ENCODE measurements at places on chromosomes 12 and 14. TPM values are rescaled to one million over a fixed set of nuclear protein-coding genes. Genes with fewer than 3 reads are reported as not detected.

KCNH3 gene
- 2.8 TPM for total RNA-seq

PSMA6 gene
- total RNA-seq, result 127 TPM

GLIPR1L2 gene
- total RNA-seq, result 1.1 TPM

CLEC2D gene
- total RNA-seq, result 22.4 TPM

INHBE gene
- 0.19 TPM for total RNA-seq

KRT82 gene
- not detected for total RNA-seq

RPS6KL1 gene
- 7.9 TPM for total RNA-seq

INSM2 gene
- not detected for total RNA-seq

PLEKHD1 gene
- total RNA-seq, result 0.25 TPM

PELI2 gene
- 27.6 TPM for total RNA-seq

TGM1 gene
- 13.1 TPM for total RNA-seq

DNA sequence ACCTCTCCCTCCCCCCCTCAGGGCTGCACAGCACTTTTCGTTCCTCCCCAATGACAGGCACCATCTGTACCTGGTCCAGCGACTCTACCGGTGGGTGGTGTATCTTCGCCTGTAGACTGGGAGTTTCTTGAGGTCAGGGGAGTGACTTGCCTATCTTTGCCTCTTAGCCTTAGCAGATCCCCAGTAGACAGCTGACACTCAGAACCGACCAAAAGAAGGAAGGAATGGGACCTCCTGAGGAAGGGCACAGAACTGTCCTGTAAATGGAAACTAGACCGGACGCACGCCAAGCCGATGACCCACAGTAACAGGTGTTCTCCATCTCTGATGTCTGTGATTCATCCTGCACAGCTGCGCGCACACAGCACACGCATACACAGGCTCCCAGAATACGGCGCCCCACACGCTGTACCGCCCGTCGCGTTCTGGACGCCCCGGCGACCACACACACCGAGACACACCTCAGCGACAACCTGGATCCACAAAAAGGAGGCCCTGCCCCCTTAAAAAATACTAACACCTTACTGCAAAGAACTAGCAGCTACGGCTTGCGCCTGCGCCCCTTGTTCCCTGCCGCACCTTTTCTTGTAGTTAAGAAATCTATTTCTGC is 673 bp upstream of the TTC9 start:
- H3K36me3 ChIP-seq, result no peaks in the 10 kb centered on the region
- H3K4me3 ChIP-seq, result peak overlapping the region; percentile 48
- H3K27ac ChIP-seq, result no peak overlapping the region
- peaks cover 13% of the 10 kb centered on the region for H3K27me3 ChIP-seq

GRCh38 chr12:27971606-27972005 is 927 bp downstream of the PTHLH start:
- no peak overlapping the region for H3K4me3 ChIP-seq
- no peak for DNase-seq
- no peak overlapping the region for H3K27ac ChIP-seq

- no peak overlapping the region for H3K4me3 ChIP-seq
- no peak overlapping the region for H3K27ac ChIP-seq
- no peaks in the 10 kb centered on the region for H3K27me3 ChIP-seq
Observed at GRCh38 chr14:40859055-40859454, 747.6 kb upstream of the LRFN5 start.

DNA sequence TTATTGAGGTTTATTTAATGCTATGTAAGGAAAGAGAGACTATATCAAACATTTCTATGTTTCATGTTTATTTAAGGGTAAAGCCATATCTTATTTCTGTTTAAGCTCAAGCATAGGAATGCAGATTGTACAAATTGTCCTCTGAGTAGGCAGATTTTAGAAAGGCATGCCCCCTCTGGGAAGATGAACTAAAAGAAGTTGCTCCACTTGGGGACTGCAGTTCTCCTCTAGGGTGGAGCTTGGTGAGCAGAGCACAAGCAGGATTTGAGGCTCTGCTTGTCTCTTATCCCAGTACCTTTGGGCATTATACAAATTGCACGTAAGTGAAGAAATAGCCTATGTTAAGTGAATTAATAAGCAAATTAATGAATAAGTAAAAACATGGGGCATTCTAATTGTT is 96.2 kb upstream of the PDE3A start:
- H3K27ac ChIP-seq, result no peak overlapping the region
- DNase-seq, result no peak
- H3K4me1 ChIP-seq, result no peaks in the 10 kb centered on the region
- no peaks in the 10 kb centered on the region for H3K36me3 ChIP-seq
- no peak overlapping the region for H3K4me3 ChIP-seq

- no peaks in the 10 kb centered on the region for H3K27me3 ChIP-seq
- peak; percentile 82 for DNase-seq
- H3K4me3 ChIP-seq, result no peak overlapping the region
- peaks cover 7% of the 10 kb centered on the region for H3K4me1 ChIP-seq
- H3K27ac ChIP-seq, result no peak overlapping the region
- no peaks in the 10 kb centered on the region for H3K36me3 ChIP-seq
Observed at GRCh38 chr14:85535991-85536832, 6.3 kb downstream of the FLRT2 start.

- H3K36me3 ChIP-seq, result no peaks in the 10 kb centered on the region
- no peaks in the 10 kb centered on the region for H3K4me1 ChIP-seq
- DNase-seq, result no peak
- H3K27ac ChIP-seq, result no peak overlapping the region
- no peaks in the 10 kb centered on the region for H3K27me3 ChIP-seq
Observed at GRCh38 chr14:69870613-69871012, 8.6 kb upstream of the SMOC1 start.

DNA sequence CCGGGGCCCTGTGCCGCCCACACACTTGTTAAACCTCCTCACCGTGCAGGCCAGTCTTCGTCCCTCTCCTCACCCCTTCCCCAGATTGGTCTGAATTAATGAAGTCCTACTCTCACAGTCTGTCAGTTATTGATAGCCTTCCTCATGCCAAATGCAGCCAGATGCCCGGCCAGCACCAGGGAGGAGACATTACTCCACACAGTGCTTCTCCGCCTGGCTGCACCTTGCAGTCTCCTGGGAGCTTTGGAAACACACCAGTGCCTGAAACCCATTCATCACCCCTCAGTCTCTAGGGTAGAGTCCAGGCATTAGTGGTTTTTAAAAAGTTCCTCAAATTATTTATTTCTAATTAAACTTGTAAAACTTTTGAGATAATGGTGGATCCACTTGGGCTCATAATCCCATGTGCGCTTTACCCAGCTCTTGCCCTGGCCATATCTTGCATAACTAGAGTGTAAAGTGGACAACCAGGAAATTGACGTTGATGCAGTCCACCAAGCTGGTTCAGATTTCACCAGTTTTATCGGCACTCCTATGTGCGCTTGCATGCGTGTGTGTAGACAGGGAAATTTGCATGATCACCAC is 38.2 kb upstream of the TSPAN9 start:
- no peaks in the 10 kb centered on the region for H3K36me3 ChIP-seq
- no peaks in the 10 kb centered on the region for H3K27me3 ChIP-seq
- no peaks in the 10 kb centered on the region for H3K4me1 ChIP-seq
- H3K4me3 ChIP-seq, result no peak overlapping the region
- no peak overlapping the region for H3K27ac ChIP-seq

GRCh38 chr12:130179621-130180020 is 17.4 kb downstream of the FZD10 start:
- H3K27ac ChIP-seq, result no peak overlapping the region
- peaks cover 3% of the 10 kb centered on the region for H3K27me3 ChIP-seq
- H3K4me3 ChIP-seq, result no peak overlapping the region
- no peaks in the 10 kb centered on the region for H3K4me1 ChIP-seq
- no peaks in the 10 kb centered on the region for H3K36me3 ChIP-seq
- DNase-seq, result no peak

GRCh38 chr12:78324234-78324633 is 493.5 kb downstream of the NAV3 start:
- no peak overlapping the region for H3K27ac ChIP-seq
- DNase-seq, result no peak
- no peaks in the 10 kb centered on the region for H3K27me3 ChIP-seq
- no peak overlapping the region for H3K4me3 ChIP-seq
- H3K4me1 ChIP-seq, result no peaks in the 10 kb centered on the region

DNA sequence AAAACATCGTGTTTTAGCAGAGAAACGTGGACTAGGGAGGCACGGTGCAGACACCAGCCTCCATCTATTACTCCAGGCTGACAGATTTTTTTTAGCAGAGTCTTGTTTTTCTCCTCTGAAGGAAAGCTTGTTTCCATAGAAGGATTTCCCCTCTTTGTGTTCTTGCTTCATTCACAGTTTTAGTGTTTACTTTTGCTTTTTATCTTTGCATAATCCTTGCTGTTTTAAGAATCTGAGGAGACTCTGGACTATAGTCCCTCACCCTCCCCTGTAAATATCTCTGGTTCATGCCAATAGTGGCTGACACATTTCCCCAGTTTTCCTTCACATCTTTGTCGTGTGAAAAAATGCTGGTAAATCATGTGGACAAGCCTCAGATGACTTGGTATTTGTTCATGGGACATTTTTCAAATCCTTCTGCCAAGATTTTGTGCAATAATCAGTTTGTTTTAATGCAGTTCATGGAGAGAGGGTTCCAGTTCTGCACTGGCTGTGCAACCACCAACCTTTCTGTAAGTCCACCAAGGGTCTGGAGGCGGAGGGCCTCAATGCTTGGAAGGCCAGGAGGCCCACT is 39.9 kb upstream of the TMCC3 start:
- no peak overlapping the region for H3K27ac ChIP-seq
- no peak overlapping the region for H3K4me3 ChIP-seq
- no peaks in the 10 kb centered on the region for H3K36me3 ChIP-seq
- no peaks in the 10 kb centered on the region for H3K4me1 ChIP-seq
- H3K27me3 ChIP-seq, result no peaks in the 10 kb centered on the region
- DNase-seq, result no peak

DNA sequence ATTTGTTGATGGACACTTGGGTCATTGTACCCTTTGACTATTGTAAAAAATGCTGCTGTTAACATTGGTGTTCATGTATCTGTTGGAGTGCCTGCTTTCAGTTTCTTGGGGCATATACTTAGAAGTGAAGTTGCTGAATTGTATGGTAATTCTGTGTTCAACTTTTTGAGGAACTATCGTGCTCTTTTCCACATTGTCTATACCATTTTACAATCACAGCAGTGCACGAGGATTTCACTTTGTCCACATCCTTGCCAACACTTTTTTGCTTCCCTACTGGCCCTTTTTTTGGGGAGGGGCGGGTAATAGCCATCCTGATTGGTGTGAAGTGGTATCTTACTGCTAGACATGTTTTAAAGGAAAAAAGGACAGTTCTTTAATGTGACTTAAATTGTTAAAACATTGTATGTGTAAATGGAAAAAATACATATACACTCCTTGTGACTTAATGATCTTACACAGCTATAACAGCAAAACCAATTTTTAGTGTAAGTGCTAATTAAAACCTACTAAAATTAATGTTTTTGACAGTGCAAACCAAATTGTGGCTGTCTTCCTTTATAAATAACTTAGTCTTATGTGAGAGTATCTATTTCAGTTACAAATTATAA is 52.7 kb downstream of the WNK1 start:
- no peaks in the 10 kb centered on the region for H3K27me3 ChIP-seq
- H3K4me3 ChIP-seq, result no peak overlapping the region
- DNase-seq, result no peak
- peaks cover 6% of the 10 kb centered on the region for H3K4me1 ChIP-seq

GRCh38 chr12:63849106-63849620 is 4.7 kb downstream of the SRGAP1 start:
- H3K27me3 ChIP-seq, result no peaks in the 10 kb centered on the region
- no peak for DNase-seq
- H3K27ac ChIP-seq, result no peak overlapping the region
- no peak overlapping the region for H3K4me3 ChIP-seq

DNA sequence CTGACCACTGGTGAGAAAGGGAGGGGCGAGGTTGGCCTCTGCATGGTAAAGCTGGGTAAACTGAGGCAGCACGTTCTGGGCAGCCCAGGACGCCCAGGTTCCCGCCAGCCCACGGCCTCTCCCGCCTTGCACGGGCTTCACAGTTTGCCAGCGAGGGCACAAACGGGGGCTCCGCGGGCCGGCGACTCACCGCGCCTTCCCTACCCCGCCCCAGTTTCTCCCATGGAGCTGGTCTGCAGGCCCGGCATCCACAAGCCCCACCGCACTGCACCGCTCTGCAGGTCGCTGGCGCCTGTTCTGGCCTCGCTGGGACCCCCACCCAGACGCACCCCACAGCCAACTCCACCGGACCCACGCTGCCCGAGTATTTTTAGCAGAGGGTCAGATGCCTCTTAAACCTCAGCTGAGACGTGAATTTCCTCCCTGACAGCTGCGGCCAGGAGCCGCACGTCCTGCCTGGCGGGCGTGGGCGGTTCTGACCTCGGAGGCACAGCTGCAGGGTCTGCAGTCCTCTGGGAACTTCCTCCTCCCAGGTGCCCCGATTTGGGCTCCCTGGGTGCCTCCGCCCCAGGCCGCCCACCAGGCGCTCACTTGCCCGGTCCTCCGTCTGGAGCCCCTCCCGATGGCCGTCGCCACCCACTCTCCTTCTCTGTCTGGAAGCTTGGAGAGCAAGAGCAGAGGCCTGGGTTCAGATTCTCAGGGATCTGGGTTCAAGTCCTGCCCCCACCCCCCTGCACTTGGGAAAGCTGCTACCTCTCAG is 29.5 kb upstream of the INF2 start:
- H3K4me1 ChIP-seq, result no peaks in the 10 kb centered on the region
- no peak overlapping the region for H3K4me3 ChIP-seq
- H3K27me3 ChIP-seq, result no peaks in the 10 kb centered on the region
- H3K36me3 ChIP-seq, result no peaks in the 10 kb centered on the region
- H3K27ac ChIP-seq, result no peak overlapping the region
- no peak for DNase-seq

DNA sequence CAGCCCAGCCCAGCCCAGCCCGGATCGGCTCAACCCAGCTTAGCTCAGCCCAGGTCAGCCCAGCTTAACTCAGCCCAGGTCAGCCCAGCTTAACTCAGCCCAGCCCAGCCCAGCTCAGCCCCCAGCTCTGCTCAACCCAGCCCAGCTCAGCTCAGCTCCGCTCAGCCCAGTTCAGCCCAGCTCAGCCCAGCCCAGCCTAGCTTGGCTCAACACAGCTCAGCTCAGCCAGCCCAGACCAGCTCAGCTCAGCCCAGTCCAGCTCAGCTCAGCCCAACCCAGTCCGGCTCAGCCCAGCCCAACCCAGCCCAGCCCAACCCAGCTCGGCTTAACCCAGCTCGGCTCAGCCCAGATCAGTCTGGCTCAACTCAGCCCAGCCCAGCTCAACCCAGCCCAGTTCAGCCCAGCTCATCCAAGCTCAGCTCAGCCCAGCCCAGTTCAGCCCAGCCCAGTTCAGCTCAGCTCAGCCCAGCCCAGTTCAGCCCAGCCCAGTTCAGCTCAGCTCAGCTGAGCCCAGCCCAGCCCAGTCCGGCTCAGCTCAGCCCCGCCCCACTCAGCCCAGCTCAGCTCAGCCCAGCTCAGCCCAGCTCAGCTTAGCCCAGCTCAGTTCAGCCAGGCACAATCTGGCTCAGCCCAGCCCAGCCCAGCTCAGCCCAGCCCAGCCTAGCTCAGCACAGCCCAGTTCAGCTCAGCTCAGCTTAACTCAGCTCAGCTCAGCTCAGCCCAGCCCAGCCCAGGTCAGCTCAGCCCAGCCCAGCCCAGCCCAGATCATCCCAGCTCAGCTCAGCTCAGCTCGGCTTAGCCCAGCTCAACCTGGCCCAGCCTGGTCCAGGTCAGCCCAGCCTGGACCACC is 331.7 kb downstream of the TMEM121 start:
- DNase-seq, result peak; percentile 11
- H3K27me3 ChIP-seq, result no peaks in the 10 kb centered on the region
- H3K36me3 ChIP-seq, result no peaks in the 10 kb centered on the region
- no peaks in the 10 kb centered on the region for H3K4me1 ChIP-seq

- peak overlapping the region; percentile 52 for H3K27ac ChIP-seq
- no peak for DNase-seq
- no peak overlapping the region for H3K4me3 ChIP-seq
- H3K4me1 ChIP-seq, result peaks cover 59% of the 10 kb centered on the region
- H3K27me3 ChIP-seq, result no peaks in the 10 kb centered on the region
Observed at GRCh38 chr14:93046705-93047050, 69.0 kb downstream of the ITPK1 start.

Data from kidney (tissue), 22 donors.